ENCODE measurements at places on chromosomes 1 and 21.

DNA sequence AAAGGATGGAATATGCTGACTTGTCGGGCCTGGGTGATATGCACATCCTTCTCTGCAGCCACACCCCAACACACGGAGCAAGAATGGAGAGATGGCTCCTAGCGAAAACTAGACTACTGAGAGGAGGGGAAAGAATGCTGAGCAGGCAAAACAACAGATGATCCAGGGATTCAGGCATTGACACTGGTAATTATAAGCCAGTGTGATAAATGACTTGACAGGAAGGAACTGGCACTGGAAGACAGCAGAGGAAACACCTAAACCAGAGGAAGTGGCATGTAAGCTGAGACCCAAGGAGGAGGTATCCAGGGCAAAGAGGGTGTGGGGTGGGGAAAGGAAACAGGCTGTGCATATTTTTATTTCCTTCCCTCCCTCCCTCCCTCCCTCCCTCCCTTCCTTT is 31.7 kb upstream of the KHDRBS1 start:
- no peak for DNase-seq

DNA sequence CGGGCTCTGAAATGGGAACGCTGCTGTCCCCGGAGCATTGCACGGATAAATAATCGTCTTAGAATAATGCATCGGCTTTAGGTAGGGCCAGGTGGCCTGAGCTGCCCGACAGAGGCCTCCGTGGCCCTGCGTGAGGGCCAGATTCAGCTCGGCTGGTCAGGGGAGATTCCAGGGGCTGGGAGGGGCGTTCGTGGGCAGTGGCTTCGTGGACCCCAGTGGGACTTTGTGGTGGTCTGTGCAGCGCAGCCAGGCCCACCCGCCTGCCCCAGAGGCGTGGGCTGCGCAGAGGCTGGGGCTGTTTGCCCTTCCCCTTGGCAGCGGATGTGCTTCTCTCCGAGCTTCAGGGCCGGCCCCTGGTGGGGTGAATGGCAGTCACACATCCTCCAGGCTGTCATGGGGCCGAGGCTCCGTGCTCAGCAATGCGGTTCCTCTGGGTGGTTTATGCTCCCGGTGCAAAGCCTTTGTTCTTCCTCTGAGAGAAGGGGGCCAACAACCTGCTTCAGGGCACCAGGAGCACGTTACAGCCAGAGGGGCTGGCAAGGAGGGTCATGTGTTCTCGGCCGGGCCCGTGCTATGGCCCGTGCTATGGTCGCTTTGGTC is 104.5 kb downstream of the PRDM16 start:
- no peak for DNase-seq

DNA sequence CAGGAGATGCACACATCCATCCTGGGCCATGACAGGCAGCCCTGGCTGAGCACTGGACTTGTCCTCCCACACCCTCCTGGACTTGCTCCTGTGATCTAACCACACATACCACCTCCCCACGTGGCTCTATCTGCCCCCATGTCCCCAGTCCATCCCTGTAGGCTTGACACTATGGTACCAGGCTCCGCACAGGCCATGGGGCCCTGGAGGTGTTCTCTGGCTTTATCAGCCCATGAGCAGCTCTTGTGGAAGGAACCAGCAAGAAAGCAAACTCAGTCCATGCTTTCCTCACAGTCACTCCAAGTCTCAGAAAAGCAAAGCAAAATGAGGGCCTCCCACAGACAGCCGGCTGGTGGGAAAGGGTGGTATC is 61.6 kb downstream of the CD46 start:
- DNase-seq, result no peak

DNA sequence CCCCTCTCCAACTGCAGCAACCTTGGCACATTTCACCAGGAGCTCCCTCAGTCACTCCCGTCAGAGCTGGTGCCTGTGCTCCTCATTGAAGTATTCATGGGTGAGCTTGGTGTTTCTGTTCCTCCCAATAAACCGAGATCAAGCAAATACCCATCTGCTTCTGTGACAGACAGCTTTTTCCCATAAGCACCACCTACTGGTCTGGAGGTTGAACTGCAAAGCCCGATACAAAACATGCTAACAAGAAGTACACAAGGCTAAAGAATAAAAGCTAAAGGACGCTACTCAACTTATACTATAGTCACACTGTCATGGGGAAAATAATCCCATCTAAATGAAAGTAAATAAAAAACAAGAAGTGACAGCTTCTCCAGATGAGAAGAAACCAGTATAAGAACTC is 111.9 kb upstream of the C21orf91 start:
- DNase-seq, result no peak

GRCh38 chr1:82161700-82162141 is 361.0 kb downstream of the ADGRL2 start:
- no peak for DNase-seq

- DNase-seq, result no peak
These were observed 8.7 kb downstream of the NPHP4 start for GRCh38 chr1:5983361-5984103.

DNA sequence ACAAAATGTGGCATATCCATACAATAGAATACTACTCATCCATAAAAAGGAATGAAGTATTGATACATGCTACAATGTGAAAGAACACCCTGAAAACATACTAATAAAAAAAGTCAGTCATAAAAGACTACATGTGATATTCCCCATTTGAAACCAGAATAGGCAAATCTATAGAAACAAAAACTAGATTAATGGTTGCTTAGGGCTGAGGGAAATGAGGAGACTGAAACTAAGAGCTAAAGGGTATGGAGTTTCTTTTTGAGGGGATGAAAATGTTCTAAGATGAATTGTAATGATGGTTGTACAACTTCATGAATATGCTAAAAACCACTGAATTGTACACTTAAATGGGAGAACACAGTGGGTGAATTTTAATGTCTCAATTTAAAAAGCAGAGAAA is 50.9 kb downstream of the ACBD6 start:
- no peak for DNase-seq

DNA sequence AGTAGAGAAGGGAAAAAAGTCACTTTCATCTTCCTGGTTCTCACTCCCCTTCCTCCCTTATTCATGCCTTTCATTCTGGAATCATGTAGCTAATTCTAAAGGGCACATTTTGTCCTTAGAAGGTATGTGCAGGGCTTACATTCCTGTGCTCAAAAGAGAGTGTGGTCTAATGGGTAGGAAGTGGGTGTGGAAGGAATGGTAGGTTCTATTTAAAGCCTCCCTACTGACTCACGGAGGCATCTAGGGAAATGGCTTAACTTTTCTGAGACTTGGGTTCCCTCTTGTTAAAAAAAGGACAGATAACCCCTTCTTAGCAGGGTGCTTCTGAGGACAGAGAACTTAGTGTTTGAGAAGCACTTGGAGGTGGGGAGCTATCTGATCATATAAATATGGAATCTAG is 249.3 kb upstream of the DUSP10 start:
- DNase-seq, result no peak

- no peak for DNase-seq
These were observed 65.6 kb upstream of the DMRTA2 start for GRCh38 chr1:50488876-50489275.

- DNase-seq, result peak; percentile 82
These were observed 97.2 kb upstream of the ARTN start for GRCh38 chr1:43836267-43836951.
